Cerebellar nuclear complex (tissue), 1 donor: ENCODE measurements at places on chromosomes 4 and X.

DNA sequence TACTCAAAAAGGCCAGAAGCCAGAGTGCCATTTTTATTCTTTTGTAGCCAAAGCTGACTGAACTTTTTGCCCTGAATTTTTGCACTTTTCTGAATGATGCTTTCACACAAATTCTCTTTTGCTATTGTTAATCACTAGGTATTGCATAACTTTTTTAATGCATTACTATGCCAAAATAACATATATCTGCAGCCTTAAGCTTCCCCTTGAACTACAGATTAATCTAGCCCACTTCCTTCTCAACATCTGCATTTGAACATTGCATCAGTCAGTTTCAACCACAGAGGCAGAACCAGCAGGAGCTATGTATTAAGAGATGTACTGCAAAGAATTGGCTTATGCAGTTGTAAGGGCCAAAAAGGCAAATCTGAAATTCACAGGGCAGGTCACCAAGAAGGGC is 197.6 kb upstream of the GYPA start:
- DNase-seq, result no peak

- no peak for DNase-seq
Observed at GRCh38 chrX:40109288-40110008, 11.7 kb upstream of the BCOR start.

- DNase-seq, result no peak
Observed at GRCh38 chrX:3669841-3670475, 43.5 kb downstream of the PRKX start.

- no peak for DNase-seq
Observed at GRCh38 chr4:128220286-128221235, 67.1 kb downstream of the PGRMC2 start.

- no peak for DNase-seq
Observed at GRCh38 chr4:140703463-140703862, 52.7 kb downstream of the TBC1D9 start.

DNA sequence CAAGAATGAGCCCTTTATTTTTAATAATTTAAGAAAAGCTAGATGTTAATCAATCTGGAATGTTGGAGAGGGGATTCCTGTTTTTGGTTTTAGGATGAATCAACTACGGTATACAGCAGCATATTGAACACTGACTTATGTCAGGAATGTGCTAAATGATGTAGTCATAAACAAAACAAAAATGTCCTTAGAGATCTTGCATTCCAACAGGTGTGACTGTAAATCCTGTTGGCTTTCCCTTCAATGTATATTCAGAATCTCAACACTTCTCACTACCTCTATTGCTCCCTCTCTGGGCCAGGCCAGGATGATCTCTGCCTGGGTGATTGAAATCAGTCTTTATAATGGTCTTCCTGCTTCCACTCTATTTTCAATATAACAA is 37.8 kb upstream of the BDH2 start:
- no peak for DNase-seq

GRCh38 chrX:118847676-118848075 is 24.1 kb downstream of the ZCCHC12 start:
- DNase-seq, result peak; percentile 26

- DNase-seq, result no peak
Observed at GRCh38 chr4:11719879-11720278, 291.2 kb upstream of the HS3ST1 start.

DNA sequence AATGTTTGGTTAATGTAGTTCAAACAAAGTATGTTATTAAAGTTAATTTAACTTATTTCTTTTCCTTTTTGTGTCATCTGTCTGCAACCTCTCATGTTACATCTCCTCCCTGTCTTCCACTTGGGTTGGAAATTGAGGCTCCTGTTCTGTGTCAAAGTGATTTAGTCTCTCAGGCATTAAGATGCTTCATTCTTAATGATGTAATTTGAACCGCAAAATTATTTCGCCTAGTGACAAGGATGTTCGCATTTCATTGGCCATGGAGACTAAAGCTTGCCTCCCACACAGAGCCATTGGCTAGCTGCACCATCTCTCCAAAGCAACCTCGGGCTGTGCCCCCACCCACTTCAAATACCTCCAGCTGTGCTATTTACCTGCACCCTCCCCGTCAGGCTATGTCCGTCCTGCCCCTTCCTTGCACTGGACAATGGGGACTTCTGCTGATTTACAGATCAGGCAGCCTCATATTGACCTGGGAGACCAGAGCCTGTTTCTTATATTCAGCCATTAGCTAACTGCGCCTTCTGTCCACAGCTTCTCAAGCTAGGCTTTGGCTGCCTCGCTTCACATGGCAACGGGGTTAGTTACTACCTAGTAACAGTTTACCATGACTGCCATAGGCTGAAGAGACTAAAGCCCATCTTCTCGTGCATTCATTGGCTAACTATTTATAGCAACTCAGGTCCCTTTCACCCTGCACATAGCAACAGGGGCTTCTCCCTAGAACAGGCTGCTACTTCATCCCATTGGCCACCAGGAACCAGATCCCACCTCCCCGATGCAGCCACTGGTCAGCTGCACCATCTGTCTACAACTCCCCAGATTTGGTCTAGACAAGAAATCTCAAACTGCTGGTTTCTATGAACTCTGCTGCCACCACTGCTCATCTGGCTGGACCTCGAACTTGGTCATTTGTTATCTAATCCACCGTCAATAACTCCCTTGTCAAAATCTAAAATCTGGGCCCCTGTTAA is 8.6 kb upstream of the ZNF157 start:
- peak; percentile 89 for DNase-seq
